ENCODE measurements at places on chromosomes 1 and 21.

GRCh38 chr1:162165528-162165927, 96.0 kb downstream of the NOS1AP start:
- no peak for DNase-seq

- no peak for DNase-seq
Measured at GRCh38 chr1:88036345-88037014, 647.6 kb upstream of the PKN2 start.

DNA sequence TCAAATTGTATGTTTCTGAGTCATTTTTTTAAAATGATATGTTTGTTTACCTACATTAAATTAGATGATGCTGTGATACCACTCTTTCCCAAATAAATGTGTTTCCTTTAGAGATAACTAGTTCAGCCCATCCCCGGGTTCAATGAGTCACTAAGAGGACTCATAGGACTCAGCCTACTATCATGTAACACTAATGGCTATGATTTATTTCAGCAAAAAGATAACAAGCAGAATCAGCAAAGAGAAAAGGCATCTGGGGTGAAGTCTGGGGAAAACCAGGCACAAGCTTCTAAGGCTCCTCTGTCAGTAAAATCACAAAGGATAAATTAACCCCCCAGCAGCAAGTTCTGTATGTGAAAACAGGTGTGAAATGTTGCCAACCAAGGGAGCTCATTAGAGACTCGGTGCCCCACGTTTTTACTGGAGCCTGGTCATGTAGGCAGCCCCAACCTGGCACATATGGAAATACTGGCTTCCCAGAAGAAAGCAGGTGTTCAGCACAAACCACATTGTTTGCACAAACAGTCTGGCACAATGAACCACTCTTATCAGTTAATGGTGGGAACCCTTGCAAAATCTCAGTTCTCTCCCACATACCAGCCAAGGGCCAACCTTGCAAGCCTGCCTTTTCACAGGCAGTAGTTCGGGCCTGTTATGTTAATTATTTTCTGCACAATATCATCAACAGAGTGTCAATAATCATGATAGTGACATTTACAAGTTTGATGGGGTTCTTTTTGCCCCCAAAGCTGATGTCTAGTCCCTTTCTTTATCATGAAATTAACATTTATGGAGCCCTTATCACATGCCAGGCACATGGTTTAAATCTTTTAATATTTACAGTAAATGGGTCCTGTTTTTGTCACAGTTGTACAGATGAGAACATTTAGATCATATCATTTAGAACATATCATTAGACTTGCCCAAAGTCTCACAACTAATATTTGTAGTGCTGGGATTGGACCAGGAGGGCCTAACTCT, 23.1 kb upstream of the CNN3 start:
- no peak for DNase-seq

GRCh38 chr21:28832013-28832714, 160.5 kb downstream of the LTN1 start:
- DNase-seq = peak; percentile 51

DNA sequence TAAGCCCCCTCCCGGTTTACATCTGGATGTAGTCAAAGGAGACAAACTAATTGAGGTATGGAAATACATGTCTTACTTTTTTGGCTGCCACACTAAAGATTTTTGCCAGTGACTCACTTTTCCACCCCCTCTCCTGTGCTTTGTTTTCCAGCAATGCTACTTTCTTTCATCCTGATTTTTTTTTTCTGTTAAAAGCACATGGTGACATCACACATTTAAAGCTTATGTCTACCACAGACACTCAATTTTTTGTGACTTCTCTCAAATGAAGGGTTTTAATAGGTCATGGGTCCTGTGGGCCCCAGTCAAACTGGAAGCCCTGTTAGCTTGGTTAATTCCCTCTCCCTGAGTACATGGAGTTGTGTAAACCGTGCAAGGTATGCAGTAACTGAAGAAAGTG, 2.2 kb downstream of the PPP1R8 start:
- DNase-seq = no peak

DNA sequence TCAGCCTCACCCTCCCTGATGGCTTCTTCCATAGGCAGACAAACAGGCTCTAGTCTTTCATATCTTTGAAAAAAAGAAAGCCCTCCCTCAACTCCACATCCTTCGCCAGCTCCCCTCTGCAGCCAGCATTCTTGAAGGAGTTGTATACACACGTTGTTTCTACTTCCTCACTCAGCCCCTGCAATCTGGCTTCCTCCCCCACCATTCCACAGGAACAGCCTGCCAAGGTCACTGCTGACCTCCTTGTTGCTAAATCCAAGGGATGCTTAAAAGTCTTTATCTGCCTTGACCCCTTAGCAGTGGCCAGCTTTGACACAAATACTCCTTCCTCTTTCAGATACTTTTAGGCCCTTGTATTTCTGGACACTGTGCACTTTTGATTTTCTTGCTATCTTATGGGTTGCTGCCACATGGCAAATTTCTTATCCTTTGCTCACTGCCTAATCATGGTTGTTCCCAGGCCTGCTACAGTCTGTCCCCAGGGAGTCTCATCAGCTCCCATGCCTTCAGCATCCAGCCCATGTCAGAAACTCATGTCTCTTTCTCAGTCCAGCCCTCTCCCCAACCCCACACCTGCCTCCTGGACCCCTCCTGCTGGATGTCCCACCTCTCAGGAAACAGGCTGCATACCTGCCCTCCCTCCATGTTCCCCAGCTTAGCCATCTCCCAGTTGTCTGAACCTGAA, 8.3 kb downstream of the FAM229A start:
- DNase-seq = no peak

DNA sequence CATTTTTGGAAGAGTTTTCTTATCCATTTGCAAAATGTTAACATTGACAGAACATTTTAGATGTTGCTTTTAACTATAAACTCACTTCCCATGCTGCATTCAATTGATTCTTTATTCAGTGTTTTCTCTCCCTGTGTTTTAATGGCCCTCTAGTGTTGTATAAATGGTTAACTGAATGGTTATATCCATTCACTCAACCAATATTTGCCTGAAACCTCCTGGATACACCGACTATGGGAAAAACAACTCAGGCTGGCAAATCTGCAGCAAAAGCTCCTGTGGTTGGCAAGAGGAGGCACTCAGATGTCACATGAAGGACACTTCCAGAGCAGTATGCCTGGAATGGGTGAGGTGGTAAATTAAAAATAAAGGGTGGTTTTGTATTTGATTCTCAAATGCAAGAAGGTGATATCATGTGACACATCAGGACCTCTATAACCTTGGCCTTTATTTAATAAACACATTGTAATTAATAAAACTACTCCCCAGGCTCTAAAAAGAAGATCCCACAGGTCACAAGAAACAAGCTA, 107.6 kb downstream of the BCAR3 start:
- DNase-seq = no peak

DNA sequence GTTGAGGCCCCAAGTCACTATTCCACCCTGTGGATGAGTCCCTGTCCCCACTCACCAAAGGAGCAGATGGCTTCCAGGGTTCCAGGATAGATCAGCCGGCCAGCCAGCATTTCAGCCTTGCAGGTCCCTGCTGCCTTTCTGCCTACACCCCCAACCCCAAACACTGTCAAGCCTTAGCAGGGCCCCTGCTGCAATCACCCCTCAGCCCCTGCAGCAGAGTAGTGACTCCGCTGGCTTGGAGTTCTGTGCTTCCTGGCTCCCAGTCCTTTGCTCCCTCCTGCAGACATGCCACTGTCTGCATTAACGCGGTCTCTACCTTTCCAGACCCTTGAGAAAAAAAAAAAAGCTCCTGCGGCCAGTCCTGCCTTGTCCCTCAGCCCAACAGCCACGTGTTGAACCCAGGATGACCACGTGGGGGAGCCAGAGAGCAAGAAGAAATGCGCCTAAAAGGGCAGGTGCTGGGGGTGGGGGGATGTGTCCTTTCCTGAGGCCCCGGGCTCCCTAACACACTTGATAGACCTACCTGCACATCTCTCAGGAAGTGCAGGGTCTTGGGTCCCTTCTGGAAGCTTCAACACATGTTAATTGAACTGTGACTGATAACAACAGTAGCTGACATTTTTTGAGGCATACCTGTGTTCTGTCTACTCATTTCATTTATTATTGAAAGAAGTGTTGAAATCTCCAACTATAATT, 37.4 kb downstream of the RASSF5 start:
- peak; percentile 11 for DNase-seq

- DNase-seq = peak; percentile 43
Measured at GRCh38 chr1:3453891-3454810, at the start of gene ARHGEF16. Gene ARHGEF16 (plus strand): TSS chr1:3454665. CDS start chr1:3463085, 8,420 bp downstream.

GRCh38 chr1:175866776-175867175, 123.4 kb upstream of the TNR start:
- no peak for DNase-seq

GRCh38 chr1:162856260-162856659, 4.7 kb downstream of the CCDC190 start:
- DNase-seq = no peak

DNA sequence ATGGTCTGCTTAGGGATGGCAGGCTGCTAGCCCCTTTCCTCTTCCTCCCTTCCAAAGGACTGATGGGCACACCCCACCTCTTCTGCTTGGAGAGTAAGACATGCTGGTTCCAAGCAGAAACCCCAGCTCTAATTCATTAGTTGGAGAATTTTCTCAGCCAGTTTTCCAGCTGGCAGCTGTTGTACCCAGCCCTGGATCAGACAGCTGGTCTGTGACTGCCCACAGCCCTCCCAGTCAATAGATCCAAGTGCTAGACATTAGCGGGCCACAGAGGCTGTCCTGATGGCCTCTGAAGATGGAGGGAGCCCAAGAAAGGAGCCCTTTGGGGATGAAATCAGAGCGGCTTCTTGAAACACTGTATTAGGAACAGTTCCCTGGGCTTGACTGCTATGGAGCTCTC, 35.8 kb downstream of the ACOT11 start:
- no peak for DNase-seq

DNA sequence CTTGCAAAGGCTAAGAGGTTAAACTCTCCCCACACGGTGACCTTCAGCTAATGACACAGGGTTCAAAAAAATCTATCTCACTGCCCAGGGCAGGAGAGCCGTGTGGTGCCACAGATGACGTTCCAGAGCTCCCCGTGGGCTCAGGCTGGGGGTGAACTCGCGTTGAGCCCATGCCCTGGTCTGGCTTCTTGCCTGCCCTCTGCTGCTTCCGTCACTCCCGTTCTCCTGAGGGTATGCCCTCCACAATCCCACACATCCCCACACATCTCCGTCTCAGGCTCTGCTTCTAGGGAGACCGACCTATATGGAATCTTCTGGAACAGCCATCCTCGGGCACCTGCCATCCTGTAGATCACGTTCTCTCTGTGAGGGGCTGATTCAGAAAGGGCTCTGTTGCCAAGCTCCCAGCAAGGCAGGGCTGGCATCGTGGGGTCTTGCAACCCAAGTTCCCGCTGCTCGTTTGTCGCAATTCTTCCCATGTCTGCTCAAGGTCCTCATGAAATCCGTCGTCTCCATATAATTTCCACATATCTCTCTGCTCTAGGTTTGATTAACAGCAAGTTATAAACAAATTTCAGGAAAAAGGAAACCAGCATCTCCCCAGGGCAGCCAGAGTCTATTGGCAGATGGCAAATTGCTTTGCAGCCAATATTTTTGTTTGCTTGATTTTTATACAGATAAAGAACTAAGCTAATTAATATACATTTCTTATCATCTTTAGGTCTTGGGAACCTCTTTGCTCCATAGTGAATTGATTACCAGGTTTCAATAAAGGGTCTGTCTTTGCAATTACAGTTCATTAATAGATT, 278.2 kb downstream of the PTPRU start:
- DNase-seq = no peak

DNA sequence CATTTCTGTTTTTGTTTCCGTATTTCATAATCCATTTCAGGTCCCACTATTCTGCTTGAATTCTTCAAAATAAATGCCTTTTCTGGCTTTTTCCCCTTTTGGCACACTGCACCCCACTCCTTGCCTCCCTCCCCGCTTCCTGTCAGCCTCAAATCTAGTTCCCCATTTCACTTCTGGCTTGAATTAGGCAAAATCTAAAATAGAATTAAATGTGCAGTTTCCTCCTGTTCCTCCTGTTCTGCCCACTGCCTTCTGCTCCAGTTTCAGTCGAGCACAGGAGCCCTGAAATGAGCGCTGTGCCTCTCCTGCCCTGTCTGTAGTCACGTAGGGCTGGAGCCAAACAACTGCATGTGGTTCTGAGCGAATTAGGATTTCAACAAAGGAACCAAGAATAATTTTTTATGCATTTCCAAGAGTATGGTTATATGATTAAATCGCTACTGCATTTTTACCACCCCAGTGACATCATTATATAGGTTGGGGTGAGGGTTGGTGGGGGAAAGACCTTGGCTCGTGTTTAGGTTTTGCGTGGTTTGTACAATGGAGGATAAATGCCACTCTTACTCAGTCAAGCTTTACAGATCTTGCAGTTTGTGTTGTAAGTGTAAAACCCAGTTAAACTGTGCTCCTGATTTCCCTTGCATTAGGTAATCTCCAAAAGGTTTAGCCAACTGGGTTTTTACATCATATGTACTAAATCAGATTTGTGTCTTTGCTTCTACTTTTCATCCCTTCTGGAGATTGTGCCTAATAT, 114.9 kb downstream of the VPS13D start:
- DNase-seq = no peak

- DNase-seq = no peak
Measured at GRCh38 chr1:199335496-199335895, 692.0 kb upstream of the NR5A2 start.

- DNase-seq = no peak
Measured at GRCh38 chr1:93171549-93172034, 8.6 kb downstream of the TMED5 start.

DNA sequence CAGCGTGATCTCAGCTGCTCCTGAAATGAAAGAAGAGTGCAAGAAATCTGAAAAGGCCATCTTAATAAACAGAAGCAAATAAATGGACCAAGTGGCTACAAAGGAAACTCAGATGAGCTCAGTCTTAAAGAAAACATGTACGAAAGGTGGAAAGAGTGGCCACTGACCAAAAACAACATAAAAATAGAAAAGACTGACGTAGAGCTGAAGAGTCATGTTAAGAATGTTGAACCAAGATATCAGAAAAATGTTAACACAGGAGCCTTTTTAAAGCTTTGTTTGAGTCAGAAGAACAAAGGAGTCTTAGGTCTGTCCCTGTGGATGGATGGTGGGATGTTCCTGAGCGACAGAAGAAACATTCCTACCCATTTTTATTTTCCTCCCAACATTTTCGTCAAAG, 30.8 kb upstream of the ZNF648 start:
- no peak for DNase-seq

- DNase-seq = no peak
Measured at GRCh38 chr1:22365331-22366295, 86.0 kb upstream of the ZBTB40 start.

DNA sequence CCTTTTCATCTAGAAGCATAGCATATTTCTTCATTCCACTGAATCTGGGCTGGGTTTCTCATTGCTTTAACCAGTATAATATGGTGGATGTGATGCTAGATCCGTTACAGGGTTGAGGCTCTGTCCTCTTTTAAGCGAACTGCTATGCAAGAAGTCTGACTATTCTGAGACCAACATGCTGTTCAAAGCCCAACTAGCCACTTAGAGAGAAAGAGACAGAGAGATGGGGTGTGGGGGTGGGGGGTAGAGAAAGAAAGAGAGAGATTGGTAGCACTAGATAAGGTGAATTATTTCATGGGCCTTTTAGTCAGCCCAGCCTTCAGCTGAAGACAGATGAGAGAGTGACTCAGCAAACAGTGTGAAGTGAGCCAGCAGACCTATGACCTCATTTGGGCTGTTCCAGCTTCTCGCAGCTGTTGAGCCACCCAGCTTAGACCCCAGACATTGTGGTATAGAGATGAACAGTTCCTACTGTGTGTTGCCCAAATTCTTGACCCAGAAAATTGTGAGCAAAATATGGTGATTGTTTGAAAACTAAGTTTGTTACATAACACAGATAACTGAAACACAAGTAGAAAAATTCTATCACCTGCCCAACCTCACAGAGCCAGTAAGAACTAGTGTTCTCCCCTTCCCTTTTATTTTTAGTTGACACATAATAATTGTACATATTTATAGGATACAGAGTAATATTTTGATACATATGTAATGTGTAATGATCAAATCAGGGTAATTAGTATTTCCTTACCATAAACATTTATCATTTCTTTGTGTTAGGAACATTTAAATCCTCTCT, 40.7 kb upstream of the PRKACB start:
- DNase-seq = peak; percentile 87
